Right lobe of liver (tissue), 6 donors: ENCODE measurements at places on chromosomes 3 and 15. TPM values are rescaled to one million over a fixed set of nuclear protein-coding genes. Genes with fewer than 3 reads are reported as not detected.

ASB14 gene
- not detected for total RNA-seq

DUOXA2 gene
- not detected for total RNA-seq

GHSR gene
- total RNA-seq: not detected

DPPA2 gene
- total RNA-seq: not detected

EPHA3 gene
- 0.95 TPM for total RNA-seq

WDR49 gene
- 0.16 TPM for total RNA-seq

MKRN3 gene
- total RNA-seq: 0.44 TPM

TGM5 gene
- total RNA-seq: not detected

DNA sequence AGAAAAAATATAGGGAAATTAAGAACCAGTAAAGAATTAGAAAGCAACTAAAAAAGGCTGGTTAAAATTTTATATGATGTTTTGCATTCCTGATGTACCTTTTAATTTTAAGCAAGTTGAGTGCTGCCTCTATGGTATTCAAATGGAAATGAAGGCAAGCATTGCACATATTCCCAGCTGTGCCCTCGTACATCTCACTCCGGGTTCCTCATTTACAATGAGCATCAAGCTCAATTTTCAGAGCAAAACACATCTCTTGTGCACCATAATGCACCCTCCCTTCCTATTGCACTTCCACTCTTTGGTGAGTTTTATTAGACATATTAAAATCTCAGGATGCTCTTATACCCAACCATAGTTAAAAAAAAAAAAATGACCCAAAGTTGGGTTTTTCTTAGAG, 267.9 kb downstream of the CHST2 start:
- no peak for DNase-seq
- H3K36me3 ChIP-seq: no peaks in the 10 kb centered on the region
- H3K4me3 ChIP-seq: no peak overlapping the region
- no peak overlapping the region for H3K27ac ChIP-seq
- H3K27me3 ChIP-seq: no peaks in the 10 kb centered on the region

- H3K4me3 ChIP-seq: no peak overlapping the region
- H3K4me1 ChIP-seq: no peaks in the 10 kb centered on the region
- no peaks in the 10 kb centered on the region for H3K36me3 ChIP-seq
- no peak overlapping the region for H3K27ac ChIP-seq
Observed at GRCh38 chr3:183959214-183959613, 58.5 kb downstream of the ABCC5 start.

- DNase-seq: no peak
- H3K4me1 ChIP-seq: no peaks in the 10 kb centered on the region
- no peaks in the 10 kb centered on the region for H3K27me3 ChIP-seq
Observed at GRCh38 chr15:89448825-89449224, 47.6 kb downstream of the RHCG start.

DNA sequence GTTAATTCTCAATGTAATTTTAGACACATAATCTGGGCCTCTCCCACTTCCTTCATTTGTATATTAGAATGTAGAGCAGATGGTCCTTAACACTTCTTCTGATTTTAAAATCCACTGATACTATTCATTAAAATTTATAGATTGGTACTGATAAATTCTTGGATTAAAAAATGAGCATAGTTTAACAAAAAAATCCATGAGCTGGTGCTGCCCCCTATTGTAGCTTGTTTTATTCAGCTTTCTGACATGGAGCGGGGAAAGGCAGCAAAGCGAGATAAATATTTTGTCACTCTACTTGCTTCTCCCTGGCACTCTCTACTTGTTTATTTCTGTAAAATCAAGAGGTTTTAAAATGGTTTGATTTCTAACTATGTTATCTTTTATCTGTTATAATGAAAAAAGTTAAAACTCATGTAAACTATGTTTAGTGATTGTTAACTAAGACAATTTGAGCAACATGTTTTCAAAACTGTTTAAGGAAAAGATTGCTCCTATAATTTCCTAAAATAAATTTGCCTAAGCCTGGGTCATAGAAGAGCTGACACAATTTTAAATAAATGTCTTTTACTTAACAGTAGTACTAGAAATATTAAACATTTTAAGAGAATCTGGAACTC, 26.5 kb upstream of the PLOD2 start:
- H3K27ac ChIP-seq: no peak overlapping the region
- DNase-seq: no peak
- no peaks in the 10 kb centered on the region for H3K4me1 ChIP-seq
- H3K36me3 ChIP-seq: no peaks in the 10 kb centered on the region
- no peak overlapping the region for H3K4me3 ChIP-seq

DNA sequence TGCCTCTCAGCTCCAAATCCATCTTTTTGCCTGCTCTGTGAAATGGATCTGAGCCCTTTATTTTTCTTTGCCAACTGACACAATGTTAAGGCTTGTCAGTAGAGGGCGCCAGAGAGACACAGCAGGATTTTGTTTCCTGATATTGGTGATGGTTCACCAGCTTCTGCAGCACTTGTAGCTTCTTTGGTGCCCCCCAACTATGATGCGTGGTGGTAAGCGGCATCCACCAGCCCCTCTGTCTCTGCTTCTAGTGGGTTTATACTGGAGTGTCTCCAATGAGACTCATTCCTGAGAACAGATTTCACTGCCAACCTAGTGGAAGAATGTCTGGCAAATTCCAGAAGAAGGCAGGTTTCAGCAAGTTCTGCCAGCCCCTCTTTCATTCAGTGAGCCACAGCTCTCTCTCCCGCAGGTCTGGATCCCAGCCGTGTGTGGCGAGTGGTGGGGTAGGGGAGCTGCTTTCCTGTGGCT, 471.9 kb upstream of the FRG2C start:
- no peak overlapping the region for H3K27ac ChIP-seq
- no peaks in the 10 kb centered on the region for H3K27me3 ChIP-seq
- H3K4me1 ChIP-seq: no peaks in the 10 kb centered on the region
- no peaks in the 10 kb centered on the region for H3K36me3 ChIP-seq
- H3K4me3 ChIP-seq: no peak overlapping the region

- no peak for DNase-seq
- H3K27me3 ChIP-seq: no peaks in the 10 kb centered on the region
- no peaks in the 10 kb centered on the region for H3K4me1 ChIP-seq
- H3K27ac ChIP-seq: no peak overlapping the region
- no peaks in the 10 kb centered on the region for H3K36me3 ChIP-seq
- no peak overlapping the region for H3K4me3 ChIP-seq
Observed at GRCh38 chr15:77526595-77527163, 106.0 kb downstream of the HMG20A start.

GRCh38 chr15:58148633-58149445, 10.7 kb downstream of the AQP9 start:
- no peaks in the 10 kb centered on the region for H3K36me3 ChIP-seq
- H3K4me1 ChIP-seq: peaks cover 29% of the 10 kb centered on the region
- no peak overlapping the region for H3K4me3 ChIP-seq
- no peak for DNase-seq
- H3K27me3 ChIP-seq: no peaks in the 10 kb centered on the region

DNA sequence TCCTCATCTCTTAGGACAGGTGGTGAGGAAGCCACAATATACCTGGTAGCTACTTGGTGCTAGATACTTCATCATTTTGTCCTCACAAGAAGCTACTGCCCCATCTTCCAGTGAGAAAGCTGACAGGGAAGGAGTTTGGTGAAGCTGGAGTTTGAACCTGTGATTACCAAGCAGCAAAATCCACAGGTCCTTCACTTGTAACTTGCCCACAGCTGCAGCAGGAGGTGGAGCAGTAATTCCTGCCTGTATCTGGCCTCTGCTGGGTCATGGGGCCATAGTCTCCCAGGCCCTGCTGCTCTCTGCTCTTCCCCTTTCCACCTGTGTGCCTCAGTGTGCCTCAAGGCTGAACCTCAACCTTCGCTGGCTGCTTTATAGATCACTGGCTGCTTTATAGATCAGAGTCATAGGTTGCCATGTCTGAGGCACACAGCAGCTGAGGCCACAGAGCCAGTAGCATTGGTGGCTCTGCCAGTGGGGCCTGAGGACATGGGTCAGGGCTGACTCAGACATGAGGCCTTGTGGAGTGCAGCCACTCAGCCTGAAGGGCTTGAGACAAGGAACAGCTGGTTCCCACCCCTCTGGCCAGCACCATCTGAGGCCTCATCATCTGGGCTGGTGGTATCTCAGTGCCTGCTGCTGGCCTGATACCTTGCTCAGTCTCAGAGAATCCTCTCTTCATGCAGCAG, 11.1 kb upstream of the CHRNB4 start:
- no peak overlapping the region for H3K27ac ChIP-seq
- H3K4me3 ChIP-seq: no peak overlapping the region
- no peak for DNase-seq
- H3K27me3 ChIP-seq: no peaks in the 10 kb centered on the region

GRCh38 chr3:83035704-83036010, 1274.2 kb upstream of the GBE1 start:
- no peak overlapping the region for H3K27ac ChIP-seq
- no peaks in the 10 kb centered on the region for H3K4me1 ChIP-seq
- no peaks in the 10 kb centered on the region for H3K36me3 ChIP-seq
- H3K4me3 ChIP-seq: no peak overlapping the region
- no peaks in the 10 kb centered on the region for H3K27me3 ChIP-seq
- no peak for DNase-seq

DNA sequence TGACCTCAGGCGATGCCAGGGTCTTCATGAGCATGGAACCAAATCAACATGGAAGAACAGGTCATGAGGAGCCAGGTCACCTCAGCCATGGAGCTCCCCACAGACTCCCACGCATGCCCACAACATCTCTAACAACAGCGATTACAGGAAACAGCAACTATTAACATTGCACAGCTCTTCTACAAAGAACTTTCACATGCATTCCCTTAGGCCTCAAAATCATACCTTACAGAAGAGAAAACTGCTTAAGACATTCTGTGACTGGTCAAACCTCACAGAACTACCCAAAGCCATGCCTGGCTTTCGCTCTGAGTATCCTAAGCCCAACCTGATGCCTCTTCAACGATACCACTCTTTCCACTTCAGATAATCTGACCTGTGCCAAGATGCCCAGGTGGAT, 117.8 kb downstream of the OXNAD1 start:
- H3K27me3 ChIP-seq: no peaks in the 10 kb centered on the region
- H3K27ac ChIP-seq: no peak overlapping the region
- no peak for DNase-seq
- no peak overlapping the region for H3K4me3 ChIP-seq
- H3K4me1 ChIP-seq: no peaks in the 10 kb centered on the region

DNA sequence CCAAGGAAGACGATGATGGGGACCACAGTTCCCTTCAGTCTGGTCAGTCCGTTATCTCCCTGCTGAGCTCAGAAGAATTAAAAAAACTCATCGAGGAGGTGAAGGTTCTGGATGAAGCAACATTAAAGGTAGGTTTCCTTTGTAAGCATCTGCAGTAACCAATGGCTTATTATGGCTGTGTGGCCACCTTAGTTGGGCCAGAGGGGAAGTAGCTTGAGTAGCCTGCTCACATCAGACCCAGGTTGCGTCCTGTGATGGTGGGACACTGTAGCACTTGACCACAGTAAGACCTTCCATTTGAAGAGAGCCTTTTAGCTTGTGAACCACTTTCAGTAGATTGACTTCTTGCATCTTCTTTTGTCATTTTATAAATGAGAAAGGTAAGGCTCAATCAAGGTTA, 22.6 kb downstream of the STARD5 start:
- H3K27ac ChIP-seq: peak overlapping the region; percentile 38
- DNase-seq: no peak
- H3K4me3 ChIP-seq: no peak overlapping the region
- H3K27me3 ChIP-seq: no peaks in the 10 kb centered on the region
- H3K4me1 ChIP-seq: peaks cover 27% of the 10 kb centered on the region
- H3K36me3 ChIP-seq: no peaks in the 10 kb centered on the region

DNA sequence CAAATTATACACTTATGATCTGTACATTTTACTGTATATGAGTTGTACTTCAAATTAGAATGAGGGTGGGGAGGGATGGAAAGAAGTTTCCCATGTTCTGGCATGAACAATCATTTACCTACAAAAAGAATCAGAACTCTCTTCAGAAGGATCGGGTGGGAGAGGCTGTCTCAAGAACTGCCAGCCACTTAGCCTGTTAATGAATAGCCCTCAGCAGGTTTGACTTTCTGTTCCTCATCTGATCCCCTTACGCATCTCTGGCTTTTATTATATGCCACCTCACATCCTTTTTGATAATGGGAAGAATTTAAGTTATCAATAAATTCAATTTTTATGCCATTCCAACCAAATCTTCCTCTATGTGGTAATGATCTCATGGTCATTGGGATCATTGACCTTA, 168.3 kb upstream of the TGFBR2 start:
- no peak overlapping the region for H3K27ac ChIP-seq
- no peaks in the 10 kb centered on the region for H3K27me3 ChIP-seq
- H3K36me3 ChIP-seq: no peaks in the 10 kb centered on the region
- H3K4me1 ChIP-seq: no peaks in the 10 kb centered on the region

DNA sequence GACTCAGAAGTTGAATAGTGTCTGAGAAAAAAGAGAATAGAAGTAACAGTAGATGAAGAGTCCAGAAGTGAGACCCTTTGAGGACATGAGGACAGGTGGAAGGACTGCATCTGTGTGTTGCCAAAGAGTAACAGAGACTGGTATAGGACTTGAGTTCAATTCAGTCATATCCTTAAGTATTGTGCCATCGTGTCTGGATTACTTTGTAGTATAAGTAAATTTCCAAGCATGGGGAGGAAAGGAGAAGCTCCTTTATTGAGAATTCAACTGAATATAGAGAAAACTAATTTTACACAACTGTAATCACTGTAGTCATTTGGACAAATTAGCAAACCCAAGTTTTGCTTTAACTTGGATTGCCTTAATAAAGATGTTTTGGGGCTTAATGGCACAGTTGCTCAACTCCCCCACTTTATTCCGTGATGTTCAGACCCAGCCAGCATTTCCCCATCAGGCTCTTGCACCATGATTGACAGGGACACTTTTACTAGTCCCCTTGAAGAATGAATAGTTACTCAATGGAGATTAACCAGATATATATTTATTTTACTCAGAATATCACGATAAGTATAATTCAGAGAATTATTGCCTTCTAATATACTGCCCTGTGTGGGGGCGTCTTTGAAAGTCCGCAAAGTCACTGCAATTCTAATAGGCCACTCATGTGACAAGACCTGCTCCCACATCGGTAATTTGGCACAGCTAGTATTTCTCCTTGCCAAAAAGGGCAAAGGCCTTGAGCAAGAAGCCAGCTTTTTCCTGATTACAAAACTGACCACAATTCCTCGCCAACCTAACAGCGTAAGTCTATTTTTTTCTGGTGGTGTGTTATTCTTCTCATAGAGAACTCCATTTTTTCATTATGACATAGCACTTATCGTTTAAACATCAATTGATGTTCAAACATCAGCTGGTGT, 61.3 kb downstream of the PPARG start:
- no peak for DNase-seq
- H3K4me3 ChIP-seq: peak overlapping the region; percentile 19
- no peaks in the 10 kb centered on the region for H3K36me3 ChIP-seq
- H3K27me3 ChIP-seq: no peaks in the 10 kb centered on the region

DNA sequence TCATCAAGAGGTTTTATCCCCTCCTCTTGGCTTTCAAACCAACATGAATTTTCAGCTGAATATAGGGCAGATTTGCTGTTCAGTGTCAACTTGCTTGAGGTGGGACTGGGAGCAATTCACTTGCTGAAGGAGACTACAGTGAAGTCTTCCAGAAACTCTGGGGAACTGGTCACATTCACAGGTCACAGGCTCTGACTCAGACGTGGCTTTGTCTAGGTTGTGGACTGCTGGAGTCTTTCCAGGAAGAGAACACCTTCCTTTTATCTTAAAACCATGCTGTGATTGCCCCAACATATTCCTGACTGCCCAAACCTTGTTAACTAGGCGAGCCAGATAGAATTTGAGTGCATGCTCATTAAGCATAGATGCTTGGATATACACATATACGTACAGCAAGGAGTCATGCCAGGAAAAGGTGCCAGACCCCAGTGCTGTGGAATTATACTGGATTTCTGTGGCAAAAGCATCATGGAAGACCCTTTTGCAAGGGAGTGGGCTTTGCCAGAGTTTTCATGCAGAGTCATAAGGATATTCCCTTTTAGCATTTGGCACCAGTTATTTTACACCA, 399.1 kb upstream of the TBL1XR1 start:
- no peak overlapping the region for H3K4me3 ChIP-seq
- no peaks in the 10 kb centered on the region for H3K36me3 ChIP-seq
- H3K4me1 ChIP-seq: no peaks in the 10 kb centered on the region
